ENCODE measurements at places on chromosomes 5 and 9.

DNA sequence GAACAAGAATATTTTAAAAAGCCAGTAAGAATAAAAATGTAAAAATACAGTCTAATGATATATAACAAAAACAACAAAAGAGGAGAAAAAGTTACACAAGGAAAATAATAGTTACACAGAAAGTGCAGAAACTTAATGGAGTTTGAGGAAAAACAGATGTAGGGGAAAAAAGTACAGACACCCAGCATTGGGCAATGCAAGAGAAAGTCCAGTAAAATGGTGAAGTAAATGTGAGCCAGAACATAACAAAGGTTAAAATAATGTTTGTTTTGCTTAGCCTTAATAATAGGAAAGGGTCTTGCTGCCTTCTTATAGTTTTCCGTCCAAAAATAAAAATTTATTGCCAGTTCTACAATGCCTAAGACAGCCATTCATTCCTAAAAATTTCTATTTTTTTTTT, 364.2 kb downstream of the NNT start:
- DNase-seq = no peak

DNA sequence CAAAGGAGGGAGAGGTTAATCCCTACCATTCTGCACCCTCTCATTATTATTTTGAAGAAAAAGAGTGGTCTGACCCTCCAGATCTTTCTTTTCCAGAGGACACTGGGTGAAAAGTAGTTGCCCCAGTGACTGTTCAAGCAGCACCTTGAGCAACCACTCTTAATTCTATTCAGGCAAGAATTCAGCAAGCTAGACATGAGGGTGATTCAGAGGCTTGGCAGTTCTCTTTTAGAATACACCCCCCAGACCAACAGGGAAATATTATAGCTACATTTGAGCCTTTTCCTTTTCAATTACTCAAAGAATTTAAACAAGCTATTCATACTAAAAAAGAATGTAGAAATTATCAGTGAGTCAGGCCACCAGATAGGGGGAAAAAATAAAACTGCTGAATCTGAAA, 178.3 kb downstream of the MRPS30 start:
- peak; percentile 46 for DNase-seq

DNA sequence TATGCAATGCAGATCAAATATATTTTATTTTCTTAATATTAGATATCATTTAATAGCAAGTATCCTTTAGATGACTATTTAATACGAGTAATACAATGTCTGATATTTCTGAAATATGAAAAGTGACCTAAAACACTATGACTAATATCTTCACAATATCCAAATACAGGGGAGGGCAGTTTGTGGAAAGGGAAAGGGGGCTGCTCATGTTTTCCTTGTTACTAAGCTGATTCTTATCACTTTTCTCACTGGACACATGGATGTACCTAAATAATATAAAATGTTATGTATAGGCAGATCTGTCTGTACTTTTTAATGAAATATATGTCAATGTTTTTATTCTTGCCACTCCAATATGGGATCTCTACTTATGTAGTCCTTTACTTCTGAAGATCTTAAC, 1879.1 kb upstream of the ACO1 start:
- DNase-seq = no peak

DNA sequence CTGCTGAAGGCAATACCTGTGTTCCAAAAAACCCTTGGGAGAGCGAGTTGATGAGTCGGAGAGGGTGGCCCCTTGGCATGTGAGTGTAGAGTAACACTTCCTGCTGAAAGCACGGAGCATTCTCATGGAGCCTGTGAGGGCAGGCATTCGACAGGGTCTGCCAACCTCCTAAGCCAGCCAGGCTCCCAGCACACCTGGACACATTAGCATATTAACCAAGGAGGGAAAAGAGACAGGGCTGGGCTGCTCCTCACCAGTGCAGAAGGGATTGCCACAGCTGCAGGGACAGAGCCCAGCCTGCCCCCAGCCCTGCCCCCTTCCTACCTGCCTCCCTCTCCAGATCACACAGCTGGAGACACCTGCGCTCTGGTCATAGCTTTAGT, 46.4 kb upstream of the SEMA4D start:
- DNase-seq = no peak

DNA sequence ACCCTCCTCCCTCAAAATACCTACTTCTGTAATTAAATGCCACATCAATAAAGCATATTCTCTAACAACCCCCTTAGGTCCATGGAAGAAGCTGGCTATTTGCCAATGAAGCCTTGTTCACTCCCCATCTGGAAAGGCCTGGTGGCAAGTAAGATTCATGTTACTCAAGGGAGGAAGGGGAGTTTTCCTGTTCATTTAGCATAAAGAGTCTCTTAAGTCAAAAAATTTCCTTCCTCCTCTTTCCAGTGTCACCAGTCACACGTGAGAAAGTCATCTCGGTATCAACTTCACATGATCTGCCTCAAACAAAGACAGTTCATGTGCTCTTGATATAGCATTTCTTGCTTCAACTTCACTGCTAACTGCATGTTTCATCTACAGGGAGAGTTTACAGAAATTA, 32.7 kb upstream of the RIC1 start:
- DNase-seq = no peak

GRCh38 chr9:38112049-38112448, 43.0 kb upstream of the SHB start:
- DNase-seq = no peak

- DNase-seq = no peak
These were observed 1030.2 kb upstream of the SEMA6A start for GRCh38 chr5:117604845-117605244.

GRCh38 chr9:89408628-89409101, 89.2 kb downstream of the SEMA4D start:
- DNase-seq = no peak

DNA sequence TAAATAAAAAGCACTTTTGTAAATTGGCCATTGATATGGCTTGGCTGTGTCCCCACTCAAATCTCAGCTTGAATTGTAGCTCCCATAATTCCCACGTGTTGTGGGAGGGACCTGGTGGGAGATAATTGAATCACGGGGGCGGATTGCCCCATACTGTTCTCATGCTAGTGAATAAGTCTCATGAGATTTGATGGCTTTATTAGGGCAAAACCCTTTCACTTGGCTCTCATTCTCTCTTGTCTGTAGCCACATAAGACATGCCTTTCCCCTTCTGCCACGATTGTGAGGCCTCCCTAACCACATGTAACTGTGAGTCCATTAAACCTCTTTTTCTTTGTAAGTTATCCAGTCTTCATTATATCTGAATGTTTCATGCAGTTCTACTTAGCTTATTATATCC, 153.2 kb downstream of the TARS1 start:
- peak; percentile 22 for DNase-seq

GRCh38 chr5:1842004-1842819, 40.5 kb downstream of the IRX4 start:
- no peak for DNase-seq

GRCh38 chr5:14834584-14835550, 36.7 kb downstream of the ANKH start:
- DNase-seq = no peak

GRCh38 chr5:53575831-53576230, 15.4 kb downstream of the NDUFS4 start:
- no peak for DNase-seq

- DNase-seq = no peak
These were observed 2223.9 kb upstream of the ACO1 start for GRCh38 chr9:30160570-30160969.

DNA sequence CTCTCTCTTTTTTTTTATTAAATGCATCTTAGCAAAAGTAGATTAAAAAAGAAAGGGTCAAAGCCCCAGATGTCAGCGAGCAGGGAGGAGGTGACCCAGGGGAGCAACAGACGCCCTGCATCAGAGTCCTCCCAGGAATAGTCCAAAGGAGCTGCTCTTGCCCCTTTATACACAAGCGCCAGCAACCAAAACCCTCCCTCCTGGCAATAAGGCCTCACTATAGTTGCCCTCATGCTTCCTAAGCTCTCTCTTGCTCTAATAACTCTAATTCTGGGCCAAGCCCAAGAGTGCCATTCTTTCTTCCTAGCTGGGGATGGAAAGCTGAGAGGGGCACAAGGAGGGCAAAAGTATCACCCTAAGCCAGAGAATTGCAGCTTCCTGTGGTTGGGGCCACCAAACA, 26.3 kb downstream of the PCDHGC5 start:
- DNase-seq = no peak

GRCh38 chr5:150224483-150225027, 34.7 kb downstream of the SLC6A7 start:
- peak; percentile 20 for DNase-seq

DNA sequence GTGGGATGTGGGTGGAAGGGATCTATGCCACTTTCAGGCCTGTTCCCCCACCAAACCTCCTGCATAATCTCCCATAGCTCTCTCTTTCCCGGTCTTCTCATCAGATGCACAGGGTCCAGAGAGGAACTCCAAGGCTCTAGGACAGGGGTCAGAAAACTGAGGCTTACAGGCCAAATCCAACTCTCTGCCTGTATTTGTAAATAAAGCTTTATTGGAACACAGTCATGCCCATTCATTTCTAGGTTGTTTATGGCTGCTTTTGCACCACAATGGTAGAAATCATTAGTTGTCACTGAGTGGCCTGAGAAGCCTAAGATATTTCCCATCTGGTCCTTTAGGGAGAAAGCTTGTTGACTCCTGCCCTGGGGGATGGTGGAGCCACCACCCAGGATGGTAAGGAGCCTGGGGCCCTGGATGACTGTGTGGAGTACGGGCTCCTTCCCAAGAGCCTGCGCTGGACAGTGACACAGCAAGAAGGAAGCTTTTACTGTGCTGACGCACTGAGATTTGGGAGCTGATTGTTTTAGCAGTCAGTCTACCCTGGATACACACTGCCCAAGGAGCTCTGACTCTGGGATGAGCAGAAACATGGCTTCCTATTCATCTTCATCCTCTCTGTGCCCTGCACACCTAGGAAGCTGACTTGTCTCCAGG, 64.0 kb upstream of the RAPGEF1 start:
- DNase-seq = no peak

DNA sequence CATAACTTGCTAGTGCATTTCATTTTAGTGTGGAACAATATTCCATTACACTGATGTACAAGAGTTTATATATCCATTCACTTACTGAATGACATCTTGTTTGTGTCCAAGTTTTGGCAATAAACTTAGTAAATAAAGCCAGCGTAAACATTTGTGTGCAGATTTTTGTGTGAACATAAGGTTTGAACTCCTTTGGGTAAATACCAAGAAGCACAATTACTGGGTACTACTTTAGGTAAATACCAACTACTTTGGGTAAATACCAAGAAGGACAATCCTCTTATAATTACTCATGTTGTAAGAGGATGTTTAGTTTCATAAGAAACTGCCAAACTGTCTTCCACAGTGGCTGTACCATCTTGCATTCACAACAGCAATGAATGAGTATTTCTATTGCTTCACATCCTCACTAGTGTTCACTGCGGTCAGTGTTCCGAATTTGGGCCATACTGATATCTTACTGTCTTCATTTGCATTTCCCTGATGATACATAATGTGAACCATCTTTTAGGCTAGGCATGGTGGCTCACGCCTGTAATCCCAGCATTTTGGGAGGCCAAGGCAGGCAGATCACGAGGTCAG, 2.3 kb upstream of the SYK start:
- no peak for DNase-seq

GRCh38 chr5:673161-673830, 19.9 kb downstream of the TPPP start:
- no peak for DNase-seq

- no peak for DNase-seq
These were observed at the start of gene TNFSF15 for GRCh38 chr9:114805670-114806525. TNFSF15 (minus strand) TSS chr9:114806039; CDS start chr9:114806012, 27 bp downstream.

- DNase-seq = peak; percentile 3
These were observed 227.3 kb upstream of the ITGA1 start for GRCh38 chr5:52560366-52560765.

GRCh38 chr5:40277161-40277906, 402.4 kb upstream of the PTGER4 start:
- no peak for DNase-seq

DNA sequence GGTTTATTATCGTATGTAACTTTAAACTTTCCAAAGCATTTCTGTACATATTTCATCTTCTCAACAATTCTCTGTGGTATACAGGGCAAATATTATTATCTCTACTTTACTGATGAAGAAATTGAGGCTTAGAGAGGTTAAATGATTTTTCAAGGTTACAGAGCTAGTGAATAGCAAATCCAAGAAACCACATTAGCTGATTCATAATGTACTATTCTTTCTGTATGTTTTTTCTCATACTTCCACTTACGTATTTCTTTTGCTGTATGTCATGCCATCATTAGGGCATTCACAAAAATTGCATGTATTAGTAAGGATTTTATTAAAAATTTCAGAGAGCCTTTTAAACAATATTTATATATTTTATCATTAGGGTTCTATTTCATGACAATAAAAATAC, 372.4 kb upstream of the DMAC1 start:
- no peak for DNase-seq

DNA sequence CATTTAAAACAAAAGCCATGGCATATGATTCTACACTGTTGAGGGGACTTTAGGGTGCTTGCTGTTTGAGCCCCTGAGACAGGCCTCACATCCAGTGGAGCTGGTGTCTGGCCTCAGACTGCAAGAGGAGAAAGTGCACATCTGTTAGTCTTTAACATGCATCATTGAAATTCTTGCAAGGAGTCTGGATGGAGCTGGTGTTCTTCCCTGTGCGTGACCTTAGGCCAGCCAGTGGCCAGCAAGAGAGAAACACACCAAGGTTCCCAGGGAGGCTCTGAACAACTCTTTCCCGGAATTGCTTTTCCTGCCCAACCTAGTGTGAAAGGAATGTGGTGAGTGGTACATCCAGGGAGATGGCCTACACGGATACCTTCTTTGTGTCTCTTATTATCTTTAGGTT, 282.8 kb upstream of the TNC start:
- DNase-seq = peak; percentile 76

GRCh38 chr9:89668216-89668865, 63.5 kb downstream of the GADD45G start:
- no peak for DNase-seq

- peak; percentile 51 for DNase-seq
These were observed 60.9 kb upstream of the GDNF start for GRCh38 chr5:37900692-37901091.

DNA sequence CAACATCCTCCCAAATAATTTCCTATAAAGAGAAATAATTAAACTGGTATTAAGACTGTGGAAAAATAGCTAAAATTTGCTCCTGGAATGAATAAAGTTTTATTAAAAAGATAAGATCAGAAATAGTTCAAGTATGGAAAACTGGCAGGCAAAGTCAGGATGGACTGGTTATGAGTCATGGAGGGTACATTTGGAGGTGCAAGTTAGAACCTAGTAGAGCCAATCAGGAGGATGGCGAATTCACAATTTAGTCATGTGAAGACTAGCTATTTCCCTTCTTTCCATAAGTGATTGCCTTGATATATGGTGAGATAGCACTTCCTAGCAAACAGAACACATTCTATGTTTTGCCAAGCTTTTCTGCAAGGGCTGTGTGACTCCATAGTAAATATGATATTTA, 1303.5 kb downstream of the EFNA5 start:
- DNase-seq = no peak

GRCh38 chr9:77848897-77849296, 182.7 kb downstream of the GNAQ start:
- peak; percentile 83 for DNase-seq

DNA sequence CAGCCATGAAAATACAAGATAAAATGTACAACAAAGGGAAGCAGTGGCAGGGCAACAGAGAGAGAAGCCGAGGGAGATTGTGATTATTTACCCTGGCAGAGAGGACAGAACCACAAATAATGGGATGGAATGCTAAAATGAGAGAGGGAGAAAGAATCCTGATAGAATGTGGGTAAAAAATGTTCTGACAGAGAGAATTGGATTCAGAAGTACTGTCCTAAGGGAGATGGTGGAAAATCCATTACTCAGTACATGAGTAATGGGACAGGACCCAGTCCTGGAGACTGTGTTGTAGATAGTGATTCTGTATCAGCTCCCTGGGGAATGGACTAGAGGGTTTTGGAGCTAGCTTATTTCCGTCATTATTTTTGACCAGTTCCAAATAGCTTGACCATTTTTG, 831.5 kb downstream of the MAT2B start:
- DNase-seq = peak; percentile 96
